ENCODE measurements at places on chromosomes 16 and 17.

- no peak for DNase-seq
Measured at GRCh38 chr17:49545806-49546545, 29.7 kb upstream of the NXPH3 start.

DNA sequence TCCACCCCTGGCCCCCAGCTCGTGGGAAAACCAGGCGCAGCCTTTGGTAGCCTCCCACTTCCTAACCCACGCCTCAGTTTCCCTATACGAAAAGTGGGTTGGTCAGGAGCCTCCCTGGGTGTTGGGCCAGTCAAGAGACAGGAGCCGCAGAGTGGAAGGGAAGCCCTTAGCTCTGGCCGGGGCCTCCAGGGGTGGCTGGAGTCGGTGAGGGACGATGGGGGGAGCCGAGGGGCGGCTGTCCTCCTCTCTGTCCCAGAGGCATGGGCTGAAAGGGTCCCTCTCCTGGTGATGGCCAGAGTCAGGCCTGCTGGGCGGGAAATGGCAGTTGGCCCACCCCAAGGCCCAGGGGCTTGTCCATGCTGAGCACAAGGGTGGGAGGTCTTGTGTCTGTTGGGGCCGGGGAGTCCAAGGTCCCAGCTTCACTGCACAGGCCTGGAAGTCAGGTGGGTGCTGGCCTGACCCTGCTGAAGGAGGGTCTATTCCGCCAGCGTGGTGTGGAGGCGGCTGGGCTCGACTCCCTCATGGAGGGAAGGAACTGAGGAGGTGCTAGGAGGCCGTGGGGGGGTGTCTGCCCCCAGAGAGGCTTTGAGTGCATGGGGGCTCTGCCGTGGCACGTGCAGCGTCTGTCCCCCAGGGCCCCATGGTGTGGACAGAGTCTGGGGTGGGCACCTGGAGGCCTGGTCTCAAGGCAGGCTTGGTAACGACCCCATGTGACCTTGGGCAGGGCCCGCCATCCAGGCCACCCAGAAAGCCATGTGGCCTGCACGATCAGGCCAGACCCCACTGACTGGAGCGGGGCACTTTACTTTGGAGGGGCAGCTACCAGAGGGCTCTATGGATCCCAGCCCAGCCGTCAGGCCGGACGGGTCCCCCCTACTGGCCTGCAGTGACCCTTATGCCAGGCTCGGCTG lies 1.1 kb downstream of the SLC16A3 start:
- no peak for DNase-seq

GRCh38 chr17:17114592-17115225 lies 72.5 kb downstream of the MPRIP start:
- no peak for DNase-seq

- no peak for DNase-seq
Measured at GRCh38 chr17:78428836-78429617, 50.6 kb downstream of the PGS1 start.

GRCh38 chr17:77948690-77949114 lies 9.8 kb upstream of the TNRC6C start:
- no peak for DNase-seq

DNA sequence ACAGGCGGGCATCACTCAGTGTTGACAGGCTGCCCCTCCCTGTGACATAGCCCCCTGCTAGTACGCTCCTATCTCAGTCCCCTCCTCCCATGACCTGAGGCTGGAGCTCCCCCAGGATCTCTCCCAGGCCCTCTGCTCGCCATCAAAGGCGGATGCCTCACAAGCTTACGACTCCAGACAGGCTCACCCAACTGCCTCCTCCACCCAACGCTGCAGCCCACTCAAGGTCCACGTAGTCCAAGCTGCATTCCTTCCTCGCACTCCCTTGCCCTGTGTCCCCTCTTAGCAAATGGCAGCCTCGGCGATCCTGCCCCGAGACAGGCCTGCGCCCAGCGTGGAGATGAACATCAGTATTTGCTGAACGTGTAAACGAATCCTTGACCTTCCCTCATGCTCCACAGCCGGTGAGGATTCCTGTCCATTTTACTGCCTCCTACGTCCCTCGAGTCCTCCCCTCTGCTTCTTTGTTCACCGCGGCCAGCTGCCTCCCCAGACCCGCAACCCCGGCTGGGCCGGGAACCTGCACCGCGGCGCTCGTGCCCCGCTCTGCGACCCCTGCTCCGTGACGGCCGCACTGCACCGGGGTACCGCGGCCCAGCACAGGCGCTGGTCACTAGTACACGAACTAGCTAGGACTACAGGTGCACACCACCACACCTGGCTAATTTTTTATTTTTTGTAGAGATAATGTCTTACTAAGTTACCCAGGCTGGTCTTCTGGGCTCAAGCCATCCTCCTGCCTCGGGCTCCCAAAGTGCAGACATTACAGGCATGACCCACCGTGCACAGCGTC lies 838 bp upstream of the TMEM97 start:
- DNase-seq: no peak

- no peak for DNase-seq
Measured at GRCh38 chr17:81075307-81075706, 40.4 kb downstream of the BAIAP2 start.

DNA sequence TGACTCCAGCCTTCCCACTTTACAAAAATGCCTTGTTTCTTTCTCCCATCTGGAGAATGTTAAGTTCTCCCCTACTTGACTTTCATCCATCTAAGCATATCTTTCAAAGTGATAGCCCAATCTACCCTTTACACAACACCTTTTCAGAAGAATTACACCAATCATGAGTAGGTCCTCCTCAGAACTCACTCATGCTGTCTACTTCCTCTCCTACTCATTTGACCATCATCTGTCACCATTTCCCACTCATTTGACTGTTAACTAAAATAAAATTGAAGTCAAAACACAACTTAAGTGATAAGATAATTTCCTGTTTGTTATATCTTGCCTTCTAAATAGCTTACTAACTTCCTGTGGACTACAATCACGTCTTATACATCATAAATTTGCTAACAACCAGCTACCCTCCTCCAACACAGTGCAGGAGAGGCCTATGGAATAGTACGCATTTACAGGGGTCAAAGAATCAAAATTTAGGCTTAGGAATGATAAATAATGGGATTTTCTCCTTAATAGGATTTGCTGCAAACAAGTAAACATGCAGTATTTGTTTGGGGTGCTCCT lies 16.1 kb downstream of the KCNJ16 start:
- DNase-seq: no peak

Measured in NCI-H446 (cell line).